Mesenchymal stem cell (in vitro differentiated cells and primary cell): ENCODE measurements at places on chromosomes 7 and 10.

GRCh38 chr10:95655571-95656290 is 780 bp downstream of the ALDH18A1 start:
- DNase-seq = peak; percentile 66

DNA sequence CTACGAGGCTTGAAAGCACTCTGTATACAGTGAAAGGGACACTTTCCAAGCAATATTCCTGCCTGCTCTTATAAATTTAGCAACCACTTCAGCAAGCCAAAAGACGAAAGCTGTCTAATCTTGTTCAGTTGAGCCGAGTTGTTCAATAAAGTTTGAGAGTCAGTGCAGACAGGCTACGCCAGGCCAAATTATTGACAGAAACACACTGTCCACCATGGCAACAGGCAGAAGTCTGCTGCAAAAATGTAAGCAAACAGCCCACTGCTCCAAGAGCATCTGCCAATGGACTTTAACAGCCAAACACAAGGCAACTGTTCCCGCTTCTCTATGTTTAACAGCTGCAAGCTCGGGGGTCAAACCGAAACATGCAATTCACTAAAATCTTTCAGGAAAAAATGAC is 85.7 kb downstream of the GLI3 start:
- peak; percentile 78 for DNase-seq

DNA sequence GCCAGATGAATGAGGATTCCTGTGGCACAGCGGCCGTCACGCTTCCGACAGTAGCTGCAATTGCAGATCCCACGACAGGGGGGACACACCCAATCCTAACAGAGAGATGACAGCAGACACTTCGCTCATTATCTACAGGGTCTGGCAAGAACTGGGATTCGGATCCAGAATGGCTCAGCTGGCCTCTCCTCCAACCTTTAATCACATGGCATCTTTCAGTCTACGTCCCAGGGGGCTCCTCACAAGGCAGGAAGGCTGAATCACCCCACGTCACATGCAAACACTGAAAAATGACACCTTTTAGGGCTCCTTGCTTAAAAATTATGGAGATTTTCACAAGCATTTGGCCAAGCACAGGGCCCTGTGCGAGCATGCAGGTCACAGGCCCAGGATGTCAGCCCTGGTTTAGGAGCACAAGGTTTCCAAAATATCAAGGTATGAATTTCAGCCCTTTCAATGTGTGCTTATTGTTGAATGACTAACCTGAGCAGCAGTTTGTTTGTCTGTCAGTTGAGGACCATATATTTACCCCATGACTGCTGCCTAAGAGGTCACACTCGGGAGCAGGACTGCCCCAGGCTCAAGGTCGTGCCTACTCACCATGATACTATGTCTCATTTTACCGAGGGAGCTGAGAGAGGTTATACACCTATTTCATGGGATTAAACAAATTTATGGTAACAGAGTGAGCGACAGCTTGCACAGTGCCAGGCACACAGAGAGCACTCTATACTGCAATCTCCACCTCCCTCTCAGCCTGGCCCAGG is 42.5 kb downstream of the CDCA7L start:
- DNase-seq = peak; percentile 13

GRCh38 chr10:1034758-1035157 is 9.1 kb upstream of the IDI2 start:
- no peak for DNase-seq

GRCh38 chr10:70812814-70813213 is 2.9 kb upstream of the SGPL1 start:
- DNase-seq = no peak

DNA sequence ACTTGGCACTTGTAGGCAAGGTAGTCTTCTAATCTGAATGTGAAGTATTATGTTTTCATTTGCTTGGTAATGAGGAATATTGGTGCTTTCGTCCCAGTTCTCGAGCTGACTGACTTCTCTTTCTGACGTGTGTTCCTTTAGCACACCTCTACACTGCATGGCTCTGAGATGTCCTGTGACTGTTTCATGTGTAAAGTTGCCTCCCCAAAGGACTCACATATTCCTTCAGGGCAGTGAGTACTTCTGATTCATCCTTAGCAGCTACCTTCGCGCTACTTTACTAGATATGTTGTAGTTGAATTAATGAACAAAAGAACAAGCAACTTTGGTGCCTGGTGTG is 113.7 kb downstream of the EGFR start:
- no peak for DNase-seq

- no peak for DNase-seq
Measured at GRCh38 chr10:1379601-1380000, 323.4 kb downstream of the WDR37 start.

DNA sequence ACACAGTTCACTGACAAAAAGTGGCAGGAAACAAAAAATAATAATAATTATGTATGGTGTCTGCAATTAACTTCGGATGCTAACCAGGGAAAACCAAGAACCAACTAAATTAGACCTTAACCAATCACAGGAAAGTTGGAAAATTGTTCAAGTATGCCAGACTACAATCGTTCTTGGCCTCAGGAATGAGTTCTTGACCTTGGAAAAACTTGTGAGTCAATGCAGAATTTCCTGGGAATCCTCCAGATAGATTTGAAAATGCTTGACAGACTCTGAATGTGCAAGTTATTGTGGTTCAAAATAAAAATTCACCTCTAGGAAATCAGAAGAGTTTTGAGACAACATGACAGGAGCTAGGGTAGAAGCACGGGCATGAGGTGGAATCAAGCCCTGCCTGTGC is 171.5 kb downstream of the C7orf25 start:
- DNase-seq = no peak

DNA sequence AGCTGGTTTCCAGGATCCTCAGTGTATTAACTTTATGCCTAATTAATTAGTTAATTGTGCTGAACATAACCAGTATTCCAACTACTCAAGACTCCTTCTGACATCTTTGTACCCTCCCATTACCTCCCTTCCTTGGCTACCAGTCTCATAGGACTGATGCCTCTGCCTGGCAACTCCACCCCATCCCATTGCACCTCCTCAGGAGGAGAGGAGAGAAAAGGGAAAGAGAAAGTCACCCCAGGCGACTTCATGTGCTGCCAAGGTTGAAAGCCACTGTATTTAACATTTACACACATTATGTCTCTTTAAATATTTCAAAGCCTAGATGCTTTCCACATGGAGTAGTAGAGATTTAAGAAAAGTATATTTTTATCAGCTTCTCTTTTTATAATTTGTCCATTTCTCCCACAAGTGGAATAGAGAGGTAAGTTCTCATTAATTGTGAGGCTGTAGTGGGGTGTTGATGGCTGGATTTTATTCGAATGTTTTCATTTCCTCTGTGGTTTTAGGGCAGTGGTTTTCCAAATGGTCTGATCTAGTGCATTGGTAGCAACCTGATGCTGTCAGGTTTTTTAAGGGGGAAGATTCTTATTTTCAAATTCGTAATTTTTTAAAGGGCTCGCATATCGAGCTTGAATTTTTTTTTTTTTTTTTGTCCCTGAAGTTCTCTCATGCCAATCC is 148.0 kb downstream of the BICC1 start:
- no peak for DNase-seq

GRCh38 chr10:48289501-48290238 is 15.2 kb upstream of the FRMPD2 start:
- peak; percentile 57 for DNase-seq

DNA sequence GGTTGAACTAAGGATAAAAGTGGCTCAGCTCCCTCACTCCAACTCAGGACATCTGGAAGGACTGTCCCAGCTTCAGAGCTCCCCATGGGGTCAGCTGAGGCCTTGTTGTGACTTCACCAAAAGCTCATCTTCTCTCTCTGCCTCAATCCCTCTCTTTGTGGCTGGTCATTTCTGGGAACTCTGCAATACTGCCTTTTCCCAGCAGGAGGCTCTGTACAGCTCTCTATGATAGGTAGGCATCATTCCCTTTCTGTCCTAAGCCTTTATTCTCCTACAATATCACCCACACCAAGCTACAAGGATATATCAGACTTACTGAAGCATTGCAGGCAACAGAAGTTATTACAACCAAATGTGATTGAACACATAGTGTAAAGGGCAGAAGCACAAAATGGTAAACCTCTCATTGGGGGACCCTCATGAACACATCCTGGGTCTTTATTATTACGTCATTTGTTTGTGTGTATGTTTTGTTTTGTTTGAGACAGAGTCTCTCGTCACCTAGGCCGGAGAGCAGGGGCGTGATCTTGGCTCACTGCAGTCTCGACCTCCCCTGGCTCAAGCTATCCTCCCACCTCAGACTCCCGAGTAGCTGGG is 36.7 kb upstream of the PRPS1L1 start:
- peak; percentile 20 for DNase-seq

GRCh38 chr7:69047151-69047754 is 551.0 kb upstream of the AUTS2 start:
- no peak for DNase-seq

GRCh38 chr10:6108631-6109443 is 20.0 kb downstream of the RBM17 start:
- peak; percentile 70 for DNase-seq
